ENCODE measurements at places on chromosomes 11 and 22.

DNA sequence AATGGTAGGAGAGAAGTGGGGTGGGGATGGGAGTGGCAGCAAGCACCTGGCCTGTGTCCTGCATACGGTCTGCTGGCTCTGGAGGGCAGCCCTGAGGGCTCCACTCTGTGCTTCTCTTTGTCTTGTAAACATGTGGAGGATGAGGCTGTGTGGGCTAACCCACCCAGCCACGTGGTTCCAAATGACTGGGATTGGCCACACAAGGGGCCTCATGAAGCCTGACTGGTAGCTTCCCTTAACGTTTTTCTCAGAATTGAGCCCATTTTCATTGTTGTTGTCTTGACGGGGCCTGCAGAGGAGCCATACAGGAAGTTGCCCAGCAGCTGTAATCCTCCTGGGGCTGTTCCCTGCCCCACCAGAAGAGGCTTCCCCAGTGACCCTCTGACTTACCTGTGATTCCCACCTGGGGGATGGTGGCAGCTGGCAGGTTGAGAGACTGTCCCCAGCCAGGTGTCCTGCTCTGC lies 18.0 kb downstream of the DERL3 start:
- no peak for DNase-seq

DNA sequence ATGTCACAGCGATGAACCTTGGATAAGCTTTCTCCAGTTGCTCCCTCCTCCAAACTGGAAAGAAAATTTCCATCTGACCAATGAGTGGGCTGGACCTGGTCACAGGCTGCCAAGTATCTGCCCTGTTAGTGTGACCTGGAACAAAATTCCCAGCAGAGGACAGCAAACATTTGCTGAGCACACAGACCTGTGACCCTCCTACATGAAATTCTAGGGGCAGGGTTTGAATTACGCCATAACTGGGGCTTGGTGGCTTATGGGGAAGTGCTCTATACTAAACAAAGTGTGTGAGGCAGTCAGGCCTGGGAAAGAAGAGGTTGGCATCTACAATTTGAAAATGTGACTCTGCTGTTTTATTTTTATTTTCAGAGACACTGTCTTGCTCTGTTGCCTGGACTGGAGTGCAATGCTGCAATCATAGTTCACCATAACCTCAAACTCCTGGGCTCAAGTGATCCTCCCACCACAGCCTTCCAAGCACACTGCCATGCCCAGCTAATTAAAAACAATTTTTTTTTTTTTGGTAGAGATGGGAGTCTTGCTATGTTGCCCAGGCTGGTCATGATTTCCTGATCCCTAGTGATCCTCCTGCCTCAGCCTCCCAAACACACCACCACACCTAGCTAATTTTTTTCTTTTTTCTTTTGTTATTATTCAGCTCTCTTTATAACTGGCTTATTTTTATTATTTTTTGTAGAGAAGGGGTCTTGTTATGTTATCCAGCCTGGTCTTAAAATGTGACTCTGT lies 13.6 kb upstream of the XBP1 start:
- no peak for DNase-seq

GRCh38 chr22:38104084-38104483 lies 6.4 kb downstream of the BAIAP2L2 start:
- DNase-seq, result no peak

DNA sequence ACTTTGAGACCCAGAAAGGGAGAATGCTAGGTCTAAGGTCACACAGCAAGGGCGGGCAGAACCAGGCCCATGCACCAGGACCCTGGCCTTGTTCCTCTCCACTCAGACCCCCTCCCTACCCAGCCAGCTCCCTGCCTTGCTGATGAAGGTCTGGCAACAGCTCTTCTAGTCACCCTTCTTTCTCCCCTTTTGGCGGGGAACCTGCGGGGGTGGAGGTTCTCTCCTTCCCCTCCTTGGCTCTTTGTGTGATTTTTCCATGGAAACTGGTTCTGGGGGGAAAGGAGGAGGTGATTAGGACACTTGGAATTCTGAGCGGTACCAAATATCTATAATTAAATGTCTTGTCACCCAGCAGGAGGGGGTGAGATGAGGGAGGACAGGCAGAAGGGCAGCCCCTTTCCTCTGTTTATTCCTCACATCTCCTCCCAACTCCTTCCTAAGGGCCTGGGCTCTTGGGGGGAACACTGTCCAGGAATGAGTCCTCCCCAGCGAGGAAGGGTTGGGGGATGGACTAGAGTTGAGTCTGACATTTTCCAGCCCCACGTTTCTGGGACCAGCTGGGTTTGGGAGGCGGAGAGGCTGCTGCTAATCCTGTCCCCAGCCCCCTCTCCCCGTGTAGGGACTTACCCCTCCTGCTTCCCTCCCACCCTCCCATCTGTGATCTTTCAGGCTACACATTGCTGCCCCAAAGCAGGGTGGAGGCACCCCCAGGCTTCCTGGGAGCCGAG lies 7.4 kb downstream of the ARHGEF17 start:
- DNase-seq, result no peak

DNA sequence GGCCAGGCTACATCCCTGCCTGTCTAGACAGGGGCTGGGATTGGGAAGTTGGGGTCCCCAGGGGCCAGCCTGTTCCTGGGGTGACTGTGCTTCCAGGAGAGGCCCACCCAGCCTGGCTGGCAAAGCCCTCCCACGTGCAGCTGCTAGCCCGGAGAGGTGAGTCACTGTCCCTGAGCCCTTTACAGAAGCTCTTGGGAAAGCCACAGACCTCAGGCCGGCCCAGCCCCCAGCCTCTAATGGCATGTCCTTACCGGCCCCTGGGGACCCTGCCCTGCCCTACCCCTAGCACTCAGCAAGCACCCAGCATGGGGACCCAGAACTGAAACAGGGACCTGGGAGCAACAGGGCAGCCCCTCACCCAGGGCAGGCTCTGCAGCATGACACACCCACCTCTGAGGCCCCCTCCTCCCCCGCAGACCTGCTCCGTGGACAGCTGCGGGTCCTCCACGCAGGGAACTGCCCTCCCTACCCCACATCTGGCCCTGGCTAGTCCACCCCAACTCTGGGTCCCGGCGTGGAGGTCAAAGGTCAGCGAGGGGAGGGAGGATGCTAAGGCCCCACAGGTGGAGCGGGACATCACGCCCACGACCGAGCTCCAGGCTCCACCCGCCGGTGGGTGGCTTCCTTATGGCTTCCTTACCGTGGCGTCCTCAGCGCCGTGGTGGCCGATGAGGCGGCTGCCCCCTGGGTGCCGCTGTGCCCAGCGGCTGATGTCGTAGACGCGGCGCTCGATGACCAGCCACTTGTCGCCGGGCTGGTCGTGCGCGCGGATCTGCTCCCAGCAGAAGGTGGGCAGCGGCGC lies 615 bp downstream of the FADS3 start:
- DNase-seq, result no peak

GRCh38 chr22:17370026-17370765 lies 936 bp downstream of the CECR2 start:
- DNase-seq, result no peak

DNA sequence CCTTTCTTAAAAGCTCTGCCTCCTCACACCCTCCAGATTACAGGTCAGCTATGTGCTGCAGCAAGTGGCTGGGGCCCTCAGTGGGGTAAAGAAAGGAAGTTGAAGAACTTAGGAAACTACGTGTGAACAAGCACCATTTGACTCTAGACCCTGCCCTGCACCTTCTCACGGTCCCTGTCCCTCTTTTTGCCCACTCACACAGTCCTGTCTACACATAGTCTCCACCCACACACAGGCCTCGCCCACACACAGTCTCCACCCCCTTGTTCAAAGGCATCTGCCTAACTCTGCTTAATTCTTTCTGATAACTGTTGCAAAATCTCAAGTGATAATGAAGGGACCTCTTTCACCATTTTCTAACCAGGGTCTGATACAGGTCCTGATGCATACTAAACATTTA lies 59.0 kb downstream of the TMPRSS5 start:
- DNase-seq, result no peak

GRCh38 chr22:37925330-37925729 lies 19.2 kb downstream of the MICALL1 start:
- no peak for DNase-seq

DNA sequence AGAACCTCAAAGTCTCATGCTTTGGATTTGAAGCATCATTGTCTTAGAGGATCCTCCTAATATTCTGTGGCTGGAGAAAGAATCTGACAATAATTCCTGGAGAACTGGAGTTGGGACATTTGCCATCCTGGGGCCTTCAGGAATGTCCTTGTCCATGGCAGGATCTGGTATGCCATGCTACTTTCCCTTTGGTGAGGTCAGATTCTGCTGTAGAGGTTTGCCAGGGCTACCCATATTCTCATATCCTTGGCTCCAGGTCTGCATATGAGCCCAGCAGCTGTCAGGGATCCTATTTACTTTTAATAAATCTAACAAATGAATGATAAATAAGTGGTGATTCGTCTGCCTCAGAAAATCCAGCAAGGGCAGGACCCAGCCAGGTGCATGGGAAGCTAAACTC lies 35.0 kb downstream of the ARL14EP start:
- no peak for DNase-seq

GRCh38 chr11:44133335-44133946 lies 38.0 kb downstream of the EXT2 start:
- no peak for DNase-seq

DNA sequence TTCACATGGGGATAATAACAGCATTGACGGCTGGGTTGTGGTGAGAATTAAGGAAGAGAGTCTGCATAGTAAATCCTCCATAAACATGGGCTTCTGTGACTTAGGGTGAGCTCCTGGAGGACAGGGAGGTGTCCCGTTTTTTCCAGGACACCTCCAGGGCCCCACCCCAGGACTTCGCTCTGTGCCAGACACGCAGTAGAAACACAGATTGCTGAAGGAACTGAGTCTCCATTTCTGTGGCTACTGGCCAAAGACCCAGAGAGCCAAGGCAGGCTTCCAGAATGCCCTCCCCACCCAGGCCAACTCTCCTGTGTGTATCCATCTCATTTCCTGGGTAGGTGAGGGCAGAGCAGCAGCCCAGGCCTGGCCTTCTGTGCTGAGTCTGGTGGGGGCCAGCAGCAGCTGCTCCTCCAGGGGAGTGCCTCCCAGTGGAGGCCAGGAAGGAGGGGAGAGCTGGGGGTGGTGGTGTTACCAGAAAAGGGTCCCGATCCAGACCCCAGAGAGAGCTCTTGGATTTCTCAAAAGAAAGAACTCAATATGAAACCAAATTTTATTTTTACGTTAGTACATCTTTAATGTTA lies 9.5 kb upstream of the RFPL3 start:
- DNase-seq, result no peak

- no peak for DNase-seq
Observed at GRCh38 chr11:66012946-66013761, 1.3 kb downstream of the CST6 start.

DNA sequence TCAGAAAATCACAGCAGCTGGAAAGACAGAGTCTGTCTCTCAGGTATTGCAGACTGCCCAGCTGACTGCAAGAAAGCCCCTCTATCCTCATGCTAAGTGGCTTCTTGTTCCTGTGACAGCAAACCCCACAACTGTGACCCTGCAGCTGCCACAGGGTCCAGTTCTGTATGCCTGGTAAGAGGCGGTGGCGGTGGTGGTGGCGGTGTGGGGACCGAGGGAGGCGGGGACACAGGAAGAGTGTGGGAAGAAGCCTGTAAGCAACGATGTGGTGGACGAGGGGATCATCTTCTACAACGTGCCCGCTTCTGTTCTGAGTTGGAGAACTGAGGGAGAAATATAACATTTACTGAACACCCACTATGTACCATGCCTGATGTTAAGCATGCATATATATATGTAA lies 112.4 kb downstream of the TENM4 start:
- no peak for DNase-seq

GRCh38 chr11:106495046-106495445 lies 417.6 kb downstream of the AASDHPPT start:
- DNase-seq, result no peak
